ENCODE measurements at places on chromosomes 1 and 21.

DNA sequence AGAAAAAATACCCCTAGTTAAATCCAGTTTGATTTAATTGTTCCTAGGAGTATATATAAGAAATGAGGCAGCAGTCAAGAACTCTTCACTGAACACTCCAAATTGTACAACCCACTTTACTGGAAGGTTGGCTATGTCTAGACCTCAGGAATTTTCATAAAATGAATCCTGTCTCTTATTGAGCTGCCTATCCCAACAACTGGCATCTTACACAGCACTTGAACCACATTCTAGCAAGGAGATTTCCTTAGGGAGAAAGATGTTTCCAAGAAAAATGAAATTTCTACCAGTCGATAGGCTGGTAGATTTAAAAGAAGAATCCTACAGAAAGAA, 16.3 kb downstream of the RNF19B start:
- no peak for DNase-seq

- DNase-seq = no peak
Observed at GRCh38 chr1:188314557-188315137, 1485.9 kb downstream of the PLA2G4A start.

DNA sequence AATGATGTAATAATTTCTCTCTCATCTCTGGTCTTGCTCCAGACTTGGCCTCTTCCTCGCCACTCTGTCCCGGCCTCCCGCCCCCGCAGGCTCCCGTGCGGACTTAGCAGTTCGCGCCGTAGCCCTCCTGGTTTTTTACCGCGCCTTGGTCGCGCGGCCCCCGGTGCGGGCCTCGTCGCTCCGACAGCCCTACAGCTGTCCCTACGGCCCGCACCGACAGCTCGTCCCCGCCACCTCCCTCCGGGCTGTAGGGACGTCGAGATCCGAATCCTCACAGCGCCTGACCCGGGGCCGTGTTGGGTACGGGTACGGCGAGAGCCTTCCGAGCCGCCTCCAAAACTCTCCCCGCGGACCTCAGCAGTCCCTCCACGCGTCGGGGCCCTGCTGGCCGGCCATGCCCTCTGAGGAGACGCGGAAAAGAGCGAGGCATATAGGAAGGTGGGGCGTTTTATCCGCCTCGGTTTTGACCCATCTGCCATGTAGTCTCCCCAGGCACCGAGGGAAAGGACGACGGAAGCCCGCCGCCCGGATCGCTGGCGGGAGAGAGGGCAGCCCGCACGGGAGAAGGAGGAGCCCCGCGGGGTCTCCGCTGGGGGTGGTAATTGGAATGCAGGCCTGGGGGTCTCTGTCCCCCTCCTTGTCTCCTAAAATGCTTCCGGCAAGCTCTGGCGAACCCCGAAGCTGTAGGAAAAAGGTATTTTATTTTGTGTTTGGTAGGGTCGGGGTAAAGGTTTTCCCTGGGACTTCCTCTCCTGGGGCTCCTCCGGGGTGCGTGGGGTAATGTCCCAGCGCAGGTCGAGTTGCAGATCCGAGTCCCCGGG, 3.3 kb downstream of the LHX4 start:
- DNase-seq = no peak

- no peak for DNase-seq
Observed at GRCh38 chr1:40592107-40592803, 60.8 kb downstream of the ZNF684 start.

- DNase-seq = no peak
Observed at GRCh38 chr1:217585577-217585976, 45.3 kb downstream of the GPATCH2 start.

DNA sequence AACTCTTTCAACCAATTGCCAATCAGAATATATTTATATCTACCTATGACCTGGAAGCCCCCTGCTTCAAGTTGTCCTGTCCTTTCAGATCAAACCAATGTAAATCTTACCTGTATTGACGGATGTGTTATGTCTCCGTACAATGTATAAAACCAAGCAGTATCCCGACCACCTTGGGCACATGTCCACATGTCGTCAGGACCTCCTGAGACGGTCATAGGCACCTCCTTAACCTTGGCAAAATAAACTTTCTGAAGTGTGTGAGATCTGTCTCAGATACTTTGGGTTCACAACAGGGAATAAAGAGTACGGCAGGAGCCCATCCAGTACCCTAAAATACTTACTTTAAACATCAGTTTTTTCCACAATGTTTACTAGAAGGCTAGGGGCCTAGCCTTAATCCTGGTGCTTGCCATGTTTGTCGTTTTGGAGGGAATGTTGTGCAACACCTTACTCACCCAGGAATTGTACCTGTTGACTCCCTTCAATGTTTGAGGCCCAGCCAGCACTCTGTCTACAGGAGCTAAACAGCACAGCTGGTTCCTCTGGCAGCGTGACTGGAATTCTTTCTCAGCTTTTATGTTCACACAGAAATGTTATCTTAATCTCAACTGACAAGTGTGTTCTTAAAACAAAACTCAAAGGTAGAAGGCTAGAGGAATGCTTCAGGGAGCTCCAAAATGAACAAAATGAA, 90.8 kb upstream of the USP25 start:
- DNase-seq = no peak

GRCh38 chr1:164466001-164466421, 93.0 kb upstream of the PBX1 start:
- no peak for DNase-seq

GRCh38 chr1:231534703-231535159, 6.3 kb downstream of the TSNAX start:
- DNase-seq = no peak

- DNase-seq = no peak
Observed at GRCh38 chr1:114159941-114160340, 6.3 kb upstream of the SYT6 start.

DNA sequence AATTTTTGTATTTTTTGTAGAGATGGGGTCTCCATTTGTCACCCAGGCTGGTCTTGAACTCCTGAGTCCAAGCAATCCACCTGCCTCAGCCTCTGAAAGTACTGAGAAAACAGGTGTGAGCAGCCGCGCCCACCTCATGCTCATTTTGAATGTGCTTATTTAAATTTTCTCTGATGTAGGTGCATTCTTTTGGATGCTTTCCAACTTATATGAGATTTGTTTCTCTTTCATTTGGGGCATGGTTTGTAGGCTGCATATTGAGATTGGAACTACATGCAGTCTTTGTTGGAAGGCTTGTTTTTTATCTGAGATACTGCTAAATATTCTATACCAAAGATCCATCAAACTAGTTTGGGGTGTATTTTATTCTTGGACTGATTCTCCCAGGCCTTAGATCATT, 81.0 kb upstream of the IVNS1ABP start:
- DNase-seq = no peak

- no peak for DNase-seq
Observed at GRCh38 chr1:9384751-9385245, 92.1 kb downstream of the SPSB1 start.

DNA sequence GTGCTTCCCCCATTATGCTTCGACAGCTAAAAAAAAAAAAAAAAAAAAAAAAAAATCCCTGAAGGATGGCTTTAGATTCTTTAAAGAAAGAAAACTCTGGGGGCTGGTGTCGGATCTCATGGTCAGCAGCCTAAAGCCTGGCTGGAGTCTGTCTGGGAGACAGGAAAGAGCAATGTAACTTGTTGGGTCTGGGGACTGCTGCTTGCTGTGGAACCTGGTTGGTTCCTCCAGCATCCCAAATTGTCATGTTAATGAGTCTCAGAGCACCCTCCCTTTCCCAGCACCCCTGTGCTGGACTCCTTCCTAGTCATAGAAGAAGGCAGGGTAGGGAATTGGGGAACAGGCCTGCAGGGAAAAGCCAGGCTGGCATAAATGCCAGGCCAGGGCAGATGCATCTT, 3.0 kb downstream of the KCNC4 start:
- no peak for DNase-seq

DNA sequence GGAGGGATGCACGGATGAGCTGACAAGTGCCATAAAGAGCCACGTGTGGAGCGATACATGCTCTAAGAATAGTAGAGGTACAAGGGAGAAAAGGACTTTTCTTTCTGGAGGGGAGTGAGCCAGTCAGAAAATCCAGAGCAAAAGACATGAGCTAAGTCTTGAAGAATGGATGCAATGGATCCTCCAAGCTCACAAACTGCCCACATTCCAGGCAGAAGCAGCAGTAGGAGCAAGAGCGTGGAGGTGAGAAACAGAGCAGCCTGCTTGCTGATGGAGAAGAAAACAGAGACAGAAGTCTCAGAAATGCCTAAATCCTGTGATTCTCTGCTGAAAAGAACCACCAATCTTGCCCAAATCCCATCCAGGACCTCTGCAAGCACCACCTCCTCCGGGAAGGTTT, 78.2 kb upstream of the RALGPS2 start:
- DNase-seq = no peak

GRCh38 chr1:161216945-161217712, 2.0 kb downstream of the FCER1G start:
- no peak for DNase-seq

GRCh38 chr1:35369922-35370671, 101.6 kb downstream of the ZMYM4 start:
- DNase-seq = no peak

DNA sequence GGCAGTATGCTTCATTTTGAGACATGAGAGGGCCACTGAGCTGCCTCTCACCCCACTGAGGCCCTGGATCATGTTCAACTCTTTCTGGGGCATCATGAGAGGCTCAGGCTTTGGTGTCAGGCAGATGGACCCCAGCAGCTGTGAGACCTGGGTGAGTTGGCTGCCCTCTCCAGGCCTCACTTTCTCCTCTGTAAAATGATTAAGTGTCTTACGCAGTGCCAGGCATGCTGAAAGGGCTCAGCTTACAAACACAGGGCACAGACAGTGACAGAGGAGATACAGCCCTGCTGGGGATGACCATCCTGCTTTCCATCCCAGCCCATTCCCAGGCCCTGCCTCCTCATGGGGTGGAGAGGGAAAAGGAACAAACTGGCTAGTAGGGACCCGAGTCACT, 387.4 kb downstream of the MATN1 start:
- DNase-seq = no peak

GRCh38 chr21:37375866-37376574, 9.4 kb downstream of the DYRK1A start:
- no peak for DNase-seq

GRCh38 chr1:116330342-116330652, 42.7 kb upstream of the ATP1A1 start:
- DNase-seq = no peak

- no peak for DNase-seq
Observed at GRCh38 chr1:185325413-185325812, 8.4 kb upstream of the IVNS1ABP start.

DNA sequence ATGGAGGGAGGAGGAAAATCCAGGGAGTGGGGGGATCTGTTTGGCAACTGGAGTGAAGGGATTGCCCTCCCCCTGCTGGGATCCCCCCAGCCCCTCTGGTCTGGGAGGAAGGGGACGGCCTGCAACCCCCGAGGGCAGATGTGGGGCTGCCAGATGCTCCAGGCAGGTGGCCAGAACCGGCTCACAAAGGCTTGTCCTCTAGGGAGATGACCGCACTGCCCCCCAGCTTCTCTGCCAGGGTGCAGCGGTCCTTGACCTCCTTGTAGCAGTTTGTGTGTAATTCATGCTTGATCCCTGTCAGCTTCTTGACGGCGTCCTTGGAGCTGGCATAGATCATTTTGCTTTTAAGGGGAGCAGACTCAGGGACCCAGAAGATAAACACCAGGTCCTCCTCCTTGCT, 69.2 kb downstream of the ROR1 start:
- DNase-seq = no peak

DNA sequence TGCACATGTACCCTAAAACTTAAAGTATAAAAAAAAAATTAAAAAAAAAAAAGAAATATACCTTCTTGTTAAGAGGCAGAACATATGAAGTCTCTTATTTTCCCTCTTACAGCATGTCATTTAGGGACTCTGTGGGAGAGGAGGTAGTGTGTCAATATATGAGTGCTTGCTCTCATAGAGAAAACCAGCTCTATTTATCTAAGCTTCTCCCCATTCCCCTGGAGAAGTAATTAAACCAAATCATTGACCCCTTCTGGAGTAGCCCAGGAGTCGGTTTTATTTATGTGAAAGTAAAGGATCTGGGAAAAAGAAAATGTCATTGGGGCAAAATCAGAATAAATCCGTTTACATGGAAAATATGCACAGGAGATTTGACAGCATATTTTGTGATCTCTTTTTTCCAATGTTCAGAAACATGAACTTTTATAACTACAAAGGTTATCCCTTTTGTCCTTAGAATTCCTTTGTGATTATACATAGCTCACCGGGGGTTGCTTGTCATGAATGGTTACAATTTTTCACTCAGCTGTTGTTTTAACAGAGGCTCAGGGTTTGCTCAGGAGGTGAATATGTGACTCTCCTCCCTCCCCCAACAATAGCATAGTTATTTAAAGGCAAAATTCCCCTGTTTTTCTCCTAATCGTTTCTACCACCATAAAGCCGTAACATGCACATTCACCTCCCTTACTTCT, 114.5 kb upstream of the C1orf21 start:
- DNase-seq = no peak

- DNase-seq = no peak
Observed at GRCh38 chr1:43968348-43968948, 1.4 kb upstream of the DPH2 start.
